NCI-H524 treated with DMSO at 0.1 percent for 48 hours (cell line): ENCODE measurements at places on chromosomes 5 and 9.

GRCh38 chr5:11252075-11252474 is 491.0 kb upstream of the DAP start:
- no peak for DNase-seq

DNA sequence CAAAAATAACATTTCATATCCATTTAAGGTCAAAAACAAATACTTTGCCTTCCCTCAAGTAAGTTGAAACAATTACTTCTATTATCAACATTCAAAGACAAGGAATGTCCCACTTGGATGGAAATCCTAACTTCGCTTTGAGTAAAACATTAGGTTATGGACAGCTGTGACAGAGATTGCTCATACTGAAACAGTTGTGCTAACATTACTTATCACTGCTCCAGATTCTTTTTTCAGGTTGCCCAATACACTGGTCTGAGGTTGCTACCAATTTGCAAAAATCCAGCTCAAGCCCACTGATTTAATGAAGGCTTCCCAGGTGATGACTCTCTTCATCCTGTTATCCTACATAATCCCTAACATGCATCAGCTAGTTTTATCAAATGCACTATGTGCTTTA is 98.3 kb downstream of the UBAP2 start:
- DNase-seq = no peak

DNA sequence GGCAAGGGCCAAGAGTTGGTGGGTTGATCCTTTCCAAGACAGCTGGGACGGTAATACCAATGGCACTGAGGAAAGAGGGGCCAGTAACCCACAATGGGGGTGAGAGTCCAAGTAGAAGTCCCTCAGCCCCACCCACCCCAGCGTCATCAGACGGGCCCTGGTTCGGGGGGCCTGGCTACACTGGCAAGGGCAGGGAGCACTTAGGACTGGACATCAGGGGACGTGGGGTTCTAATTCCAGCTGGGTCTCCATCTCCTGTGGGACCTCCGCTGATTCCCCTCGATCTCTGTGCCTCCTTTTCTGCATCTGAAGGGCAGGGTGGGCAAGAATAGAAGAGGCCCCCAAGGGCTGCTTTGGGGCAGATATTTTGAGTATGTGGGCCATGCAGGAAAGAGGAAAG is 53.5 kb upstream of the FCN1 start:
- DNase-seq = no peak

DNA sequence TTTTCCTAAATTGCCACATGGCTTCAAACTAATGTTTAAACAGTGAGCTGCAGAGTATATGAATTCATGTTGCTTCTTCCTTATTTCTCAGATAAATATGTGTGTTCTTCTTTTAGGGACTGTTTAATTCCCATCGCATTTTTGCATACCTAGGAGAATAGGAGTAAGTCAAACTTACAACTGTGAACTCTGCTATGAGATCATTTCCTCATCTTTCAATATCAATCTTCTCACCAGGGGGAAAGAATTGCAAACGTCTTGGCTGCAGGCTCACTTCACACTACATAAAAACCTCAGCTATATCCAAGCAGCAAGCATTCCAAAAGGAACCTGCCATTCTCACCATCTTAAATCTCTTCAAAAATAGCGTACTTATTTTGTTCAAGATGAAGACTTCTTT is 271.0 kb downstream of the DNAH5 start:
- no peak for DNase-seq

- DNase-seq = no peak
Observed at GRCh38 chr5:144015961-144016360, 154.5 kb downstream of the YIPF5 start.
